ENCODE measurements at places on chromosomes 6 and 20. TPM values are rescaled to one million over a fixed set of nuclear protein-coding genes. Genes with fewer than 3 reads are reported as not detected.

Gene PACRG
- not detected for total RNA-seq

Gene ABHD16B
- not detected for total RNA-seq

Gene TRIM10
- total RNA-seq: 0.09 TPM

GRCh38 chr6:130390890-130391289, 25.1 kb downstream of the TMEM200A start:
- no peak for DNase-seq

DNA sequence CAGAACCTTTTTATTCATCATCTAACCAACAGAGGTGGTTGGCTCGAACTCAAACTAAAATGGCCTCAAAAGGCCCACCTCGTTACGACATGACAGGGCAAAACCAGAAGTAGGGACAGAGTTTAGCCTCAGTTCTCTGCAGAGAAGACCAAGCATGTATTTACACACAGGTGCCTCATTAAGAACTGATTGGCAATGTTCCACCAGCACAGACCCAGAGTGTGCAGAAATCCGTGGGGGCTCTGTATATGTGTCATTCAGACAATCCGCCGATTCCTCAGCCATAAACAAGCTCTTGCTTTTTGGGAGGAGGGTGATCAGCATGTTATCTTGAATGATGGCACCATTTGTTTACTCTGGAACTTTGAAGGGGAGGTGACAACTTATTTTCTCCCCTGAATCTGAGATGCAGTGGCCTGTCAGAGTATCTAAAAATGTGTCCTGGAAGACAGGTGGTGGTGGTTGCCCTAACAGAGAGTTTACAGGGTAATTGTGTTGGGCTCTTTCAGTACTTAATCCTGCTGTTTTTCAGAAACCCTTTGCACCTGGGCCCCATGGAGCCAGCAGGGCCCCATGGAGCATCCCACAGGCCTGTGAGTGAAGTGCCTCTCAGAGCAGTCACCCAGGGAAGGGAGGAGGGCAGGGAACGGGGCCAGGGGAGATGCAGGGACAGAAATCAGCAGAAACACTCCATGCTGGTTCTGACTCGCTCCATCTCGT, 29.1 kb upstream of the C20orf203 start:
- DNase-seq: no peak

DNA sequence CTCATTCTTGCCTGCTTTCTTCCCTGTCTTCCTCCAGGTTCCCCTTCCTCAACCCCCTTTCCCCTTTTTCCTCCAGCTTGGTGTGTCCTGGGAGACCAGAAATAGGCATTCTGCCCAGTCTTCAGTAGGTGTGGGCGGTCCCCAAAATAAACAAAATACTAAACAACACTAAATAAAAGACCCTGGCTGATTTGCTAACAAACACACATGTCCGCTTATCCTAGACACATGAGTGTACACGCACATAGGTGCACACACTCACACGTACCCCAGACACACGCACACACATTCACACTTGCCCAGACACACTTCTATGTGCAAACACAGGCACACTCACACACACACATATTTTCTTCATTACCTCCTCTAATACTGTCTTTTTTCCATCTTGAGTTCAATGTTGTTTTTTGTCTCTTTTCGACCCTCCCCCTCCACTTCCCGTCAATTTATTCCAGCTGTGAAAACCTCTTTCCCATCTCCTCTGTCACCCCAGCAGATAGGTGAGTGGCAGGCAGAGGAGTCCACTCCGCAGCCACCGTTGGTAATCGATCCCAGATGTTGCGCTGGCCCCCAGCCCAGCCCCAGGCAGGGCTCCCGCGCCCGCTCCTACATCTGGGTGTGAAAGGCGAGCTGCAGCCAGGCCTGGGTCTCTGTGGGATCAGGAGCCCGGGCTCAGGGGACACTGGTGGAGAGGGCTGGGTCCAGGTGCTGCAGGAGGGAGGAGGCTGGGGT, 56.9 kb upstream of the FOXP4 start:
- DNase-seq: no peak

- no peak for DNase-seq
These were observed 155.4 kb downstream of the FNDC1 start for GRCh38 chr6:159324596-159324995.

DNA sequence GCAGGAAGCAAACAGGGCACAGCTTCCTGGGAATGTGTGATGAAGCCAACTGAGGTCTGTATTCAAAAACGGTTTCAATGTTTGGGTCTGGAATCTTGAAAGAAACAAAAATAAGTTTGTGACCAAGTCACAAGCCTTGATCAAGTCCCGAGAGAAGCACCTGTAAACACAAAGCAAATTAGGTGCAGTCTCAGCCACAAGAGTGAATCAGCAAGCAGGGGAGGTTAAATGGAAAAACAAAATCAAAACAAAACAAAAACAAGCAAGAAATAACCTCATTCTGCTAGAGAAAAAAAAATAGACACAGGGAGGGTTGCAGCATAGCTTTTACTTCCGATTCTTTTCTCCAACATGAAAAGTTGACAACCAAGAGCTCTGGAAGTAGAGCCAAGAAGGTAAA, 201.7 kb downstream of the CLIC5 start:
- DNase-seq: no peak
